ENCODE measurements at places on chromosomes 3 and 15.

GRCh38 chr3:186277268-186277909, 84.6 kb downstream of the DGKG start:
- DNase-seq: no peak

DNA sequence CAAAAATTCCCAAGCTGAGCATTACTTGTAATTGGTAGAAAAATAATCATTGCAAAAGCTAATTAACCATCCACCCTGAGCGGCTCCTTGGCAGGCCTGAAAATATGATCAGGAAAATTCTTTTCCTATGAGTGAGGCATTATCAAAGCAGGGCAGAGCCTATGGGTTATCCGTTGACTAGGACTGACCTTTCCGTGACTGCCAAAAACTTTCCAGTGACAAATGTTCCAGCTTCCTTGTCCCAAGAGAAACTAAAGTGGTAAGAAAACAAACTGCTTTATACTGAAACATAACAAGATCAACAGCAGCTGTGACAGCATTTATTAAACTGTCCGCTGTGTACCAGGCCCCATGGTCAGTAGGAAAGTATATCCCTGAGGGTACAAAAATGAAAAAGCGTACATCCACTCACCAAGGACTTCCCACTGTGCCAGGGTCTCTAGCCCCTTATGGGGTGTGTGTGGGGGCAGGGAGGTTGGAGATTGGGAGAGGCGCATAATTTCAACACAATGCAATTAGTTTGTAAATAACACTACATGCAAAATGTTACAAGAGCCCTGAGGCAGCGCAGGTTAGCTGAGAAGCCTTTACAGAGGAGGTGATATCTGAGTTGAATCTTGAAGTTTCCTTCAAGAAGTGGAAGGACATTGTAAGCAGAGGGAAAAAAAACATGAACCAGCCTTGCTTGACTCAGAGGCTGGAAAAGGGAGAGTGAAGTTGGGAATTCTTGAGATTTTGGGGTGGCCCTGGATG, 8.5 kb downstream of the LIPC start:
- no peak for DNase-seq

DNA sequence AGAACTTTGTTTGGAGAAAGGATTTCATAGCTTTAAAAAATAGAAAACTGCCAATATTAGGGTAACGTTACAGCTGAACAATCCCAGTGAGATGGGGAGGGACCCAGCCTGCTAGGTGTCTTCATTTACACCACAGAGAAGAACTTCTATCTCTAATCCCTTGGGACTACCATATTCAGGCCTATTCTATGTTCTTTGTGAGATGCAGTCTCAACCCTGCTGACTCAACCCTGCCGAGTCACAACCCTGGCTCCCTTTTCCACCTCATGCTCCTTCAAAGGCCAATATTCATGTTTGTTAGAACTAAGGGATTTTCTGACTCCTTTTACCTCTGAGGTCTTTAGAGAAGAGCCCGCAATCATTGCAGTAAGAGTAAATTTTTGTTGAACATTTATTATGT, 350.5 kb downstream of the EPHB1 start:
- DNase-seq: no peak

GRCh38 chr3:90010341-90010740, 902.9 kb downstream of the EPHA3 start:
- DNase-seq: no peak

- no peak for DNase-seq
Observed at GRCh38 chr15:59867086-59867855, 136.8 kb upstream of the FOXB1 start.

DNA sequence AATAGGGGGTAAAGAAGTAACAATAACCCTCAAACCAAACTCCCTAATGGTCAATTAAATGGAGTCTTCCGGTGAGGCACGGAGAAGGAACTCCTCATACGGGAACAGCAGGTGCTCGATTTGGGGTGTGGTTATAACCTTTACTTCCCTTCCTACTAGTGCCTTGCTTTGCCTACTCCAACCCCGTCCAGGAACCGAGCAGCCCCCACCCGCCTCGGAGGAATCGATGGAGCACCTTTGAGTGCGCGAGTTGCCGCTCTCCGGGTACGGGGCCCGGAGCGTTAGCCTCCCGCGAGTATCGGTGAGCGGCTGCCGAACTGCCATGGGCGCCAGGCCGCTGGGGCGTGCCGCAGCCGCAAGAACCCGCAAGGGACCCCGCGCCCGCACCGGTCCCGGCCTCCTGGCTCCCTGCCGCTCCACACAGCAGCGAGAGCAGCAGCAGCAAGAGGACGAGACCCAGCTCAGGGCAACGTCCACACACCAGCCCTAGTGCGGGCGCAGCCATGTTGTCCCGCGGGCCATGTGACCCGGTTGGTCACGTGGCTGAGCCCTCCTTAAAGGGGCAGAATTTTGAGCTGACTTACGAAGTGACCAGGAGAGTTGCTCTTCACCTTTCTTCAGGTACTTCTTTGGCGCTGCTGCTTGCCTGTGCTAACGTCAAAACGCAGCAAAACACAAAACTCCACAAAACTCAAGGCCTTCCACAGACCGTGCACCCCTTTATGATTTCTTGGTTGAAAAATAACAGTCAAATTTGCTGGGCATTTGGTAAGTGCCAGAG, at the start of gene SUMF1:
Gene SUMF1, minus strand, starts transcription at position 529 of the 781 bp plus-strand sequence. Its CDS starts 24 bp downstream, at position 505.
- DNase-seq: peak; percentile 89

DNA sequence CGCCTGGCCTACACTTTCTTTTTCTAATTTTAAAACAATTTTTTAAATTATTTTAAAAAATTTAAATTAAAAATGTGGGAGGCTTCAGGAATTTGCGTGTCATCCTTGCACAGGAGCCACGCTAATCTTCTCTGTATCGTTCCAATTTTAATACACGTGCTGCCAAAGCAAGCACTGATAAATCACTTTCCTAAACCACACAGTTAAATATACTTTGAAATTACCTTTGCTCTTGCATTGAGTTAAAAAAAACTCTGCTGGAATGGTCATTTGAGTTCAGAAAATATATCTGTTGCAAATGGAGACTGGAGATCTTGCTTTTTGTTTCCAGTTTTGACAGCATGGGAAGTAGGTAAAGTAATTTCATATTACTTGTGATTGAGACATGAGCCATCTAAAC, 23.6 kb downstream of the GATM start:
- no peak for DNase-seq

DNA sequence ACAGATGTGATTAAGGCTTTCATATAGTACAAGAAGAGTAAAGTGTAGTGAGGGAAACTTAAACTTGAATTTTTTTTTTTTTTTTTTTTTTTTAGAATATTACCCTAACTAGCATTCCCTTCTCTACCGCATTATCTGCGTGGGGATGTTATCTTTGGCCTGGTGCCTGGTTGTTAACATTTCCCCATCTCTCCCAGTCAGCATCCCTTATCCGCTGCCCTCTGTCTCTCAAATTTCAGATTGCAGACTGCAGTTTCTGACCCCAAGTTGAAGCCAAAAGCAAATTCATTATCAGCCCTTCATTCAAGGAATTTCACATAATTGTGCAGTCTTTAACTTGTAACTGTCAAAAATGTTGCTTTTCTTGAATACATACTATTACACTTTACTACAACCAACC, 353.0 kb downstream of the PLOD2 start:
- no peak for DNase-seq

GRCh38 chr3:120113128-120114116, 19.2 kb upstream of the GSK3B start:
- no peak for DNase-seq

DNA sequence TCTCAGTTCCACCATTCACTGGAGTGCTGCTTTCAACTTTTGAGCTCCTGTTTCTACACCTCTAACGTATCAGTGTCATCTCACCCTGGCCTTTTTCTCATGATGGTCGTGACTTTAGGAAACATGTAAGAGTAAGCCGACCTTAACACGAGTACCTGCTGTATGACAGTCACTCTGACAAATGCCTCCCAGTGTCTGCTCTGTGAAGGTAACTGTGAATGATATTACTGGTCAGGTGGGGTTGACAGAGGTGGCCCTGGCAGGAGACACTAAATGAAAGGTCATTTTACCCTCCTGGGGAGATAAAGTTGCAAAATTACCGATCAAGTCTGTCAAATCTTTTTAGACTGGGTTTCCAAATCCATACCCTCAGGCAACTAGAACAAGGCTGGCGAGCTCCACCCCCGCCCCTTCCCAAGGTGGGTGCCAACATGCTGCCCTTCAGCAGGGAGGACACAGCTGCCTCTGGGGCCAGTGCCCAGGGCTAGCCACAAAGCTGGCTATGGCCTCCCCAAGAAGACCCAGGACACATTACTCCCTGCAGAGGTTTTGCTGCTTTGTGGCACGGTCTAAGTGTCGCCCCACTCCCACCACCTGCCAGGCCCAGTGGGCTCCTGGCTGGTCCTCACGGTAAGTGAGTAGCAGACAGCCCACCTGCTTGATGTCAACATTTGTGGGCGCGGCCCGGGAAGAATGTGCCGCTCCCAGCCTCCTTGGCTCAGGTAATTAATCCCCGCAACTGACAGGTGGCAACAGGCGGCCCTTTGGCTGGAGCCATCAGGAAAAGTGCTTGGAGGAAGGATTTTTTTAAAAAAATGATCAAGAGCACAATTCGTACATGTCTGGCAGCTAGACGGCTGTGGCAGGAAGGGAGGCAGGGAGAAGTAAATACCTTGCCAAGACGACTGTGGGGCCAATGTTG, 211.8 kb downstream of the TP63 start:
- no peak for DNase-seq

DNA sequence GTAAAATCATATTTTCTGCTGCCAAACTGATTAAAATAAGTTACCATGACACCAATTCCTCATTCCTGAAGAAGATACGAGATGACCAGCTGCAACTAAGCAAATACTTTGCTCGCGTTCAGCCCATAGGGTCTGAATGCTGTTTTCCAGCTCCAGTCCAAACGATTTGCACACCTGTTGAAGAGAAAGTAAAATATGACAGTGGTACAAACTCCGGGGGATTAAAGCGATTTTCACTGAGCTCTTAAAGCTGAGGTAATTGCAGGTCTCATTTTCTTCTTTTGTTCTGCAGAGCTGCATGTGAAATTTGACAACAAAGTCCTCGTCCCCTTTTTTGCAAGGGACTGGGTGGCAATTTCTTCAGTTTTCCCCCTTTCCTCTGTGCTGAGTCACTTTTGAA, 118.4 kb downstream of the NR2F2 start:
- no peak for DNase-seq

DNA sequence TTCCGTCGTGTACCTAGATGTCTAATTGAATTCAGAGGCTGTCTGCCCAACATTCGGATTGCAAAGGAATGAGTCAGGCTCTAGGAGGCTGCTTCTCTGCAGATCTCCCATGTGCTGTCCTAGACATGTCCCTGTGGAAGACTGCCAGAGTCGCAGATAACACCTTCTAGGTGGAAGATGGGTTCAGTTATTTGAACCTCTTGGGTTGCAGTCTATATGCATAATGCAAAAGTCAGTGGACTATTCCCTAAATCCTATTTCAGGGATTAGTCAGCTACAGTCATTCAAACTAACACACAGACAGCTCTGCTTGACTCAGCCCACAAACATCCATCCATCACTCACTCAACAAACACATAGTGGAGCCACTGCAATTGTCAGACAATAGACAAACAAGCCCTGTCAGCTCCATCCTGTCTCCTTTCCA, 300.0 kb upstream of the CTNNB1 start:
- no peak for DNase-seq

GRCh38 chr3:171494457-171495109, 34.4 kb upstream of the TNIK start:
- DNase-seq: no peak

- DNase-seq: no peak
Observed at GRCh38 chr3:127371846-127372245, 84.0 kb upstream of the PRR20G start.

GRCh38 chr15:78492872-78493271, 14.5 kb upstream of the HYKK start:
- no peak for DNase-seq

- no peak for DNase-seq
Observed at GRCh38 chr3:114071786-114072185, 15.2 kb downstream of the QTRT2 start.

- DNase-seq: no peak
Observed at GRCh38 chr3:80263260-80263659, 495.5 kb upstream of the ROBO1 start.

GRCh38 chr3:169508426-169508825, 155.1 kb downstream of the MECOM start:
- no peak for DNase-seq

- DNase-seq: no peak
Observed at GRCh38 chr3:52447512-52448355, 2.8 kb upstream of the SEMA3G start.

DNA sequence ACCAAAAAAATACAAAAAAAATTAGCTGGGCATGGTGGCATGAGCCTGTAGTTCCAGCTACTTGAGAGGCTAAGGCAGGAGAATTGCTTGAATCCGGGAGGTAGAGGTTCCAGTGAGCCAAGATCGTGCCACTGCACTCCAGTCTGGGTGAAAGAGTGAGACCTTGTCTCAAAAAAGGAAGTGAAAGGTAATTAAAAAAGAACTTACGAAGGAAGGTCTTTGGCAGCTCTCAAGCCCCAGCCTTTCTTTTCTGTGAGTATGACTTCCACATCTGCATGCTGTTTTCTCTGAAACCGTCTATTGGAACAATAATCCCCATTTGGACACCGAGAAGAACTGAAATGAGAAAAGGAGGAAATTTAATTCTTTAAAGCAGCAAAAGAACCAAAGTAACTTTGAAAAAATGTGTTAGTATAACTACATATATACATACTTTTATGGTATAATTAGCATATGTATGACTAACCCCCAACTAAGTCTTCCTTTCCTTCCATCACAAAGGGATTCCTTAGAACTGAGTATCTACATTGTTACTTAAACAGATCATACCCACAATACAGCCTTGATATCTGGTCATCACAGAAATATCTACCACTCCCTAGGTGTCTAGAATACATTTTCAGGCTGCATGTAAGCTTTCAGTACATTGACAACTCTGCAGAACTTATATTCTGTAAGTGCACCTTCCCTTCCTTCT, 50.1 kb downstream of the SETD2 start:
- DNase-seq: no peak

- no peak for DNase-seq
Observed at GRCh38 chr3:82293867-82294266, 532.4 kb upstream of the GBE1 start.

DNA sequence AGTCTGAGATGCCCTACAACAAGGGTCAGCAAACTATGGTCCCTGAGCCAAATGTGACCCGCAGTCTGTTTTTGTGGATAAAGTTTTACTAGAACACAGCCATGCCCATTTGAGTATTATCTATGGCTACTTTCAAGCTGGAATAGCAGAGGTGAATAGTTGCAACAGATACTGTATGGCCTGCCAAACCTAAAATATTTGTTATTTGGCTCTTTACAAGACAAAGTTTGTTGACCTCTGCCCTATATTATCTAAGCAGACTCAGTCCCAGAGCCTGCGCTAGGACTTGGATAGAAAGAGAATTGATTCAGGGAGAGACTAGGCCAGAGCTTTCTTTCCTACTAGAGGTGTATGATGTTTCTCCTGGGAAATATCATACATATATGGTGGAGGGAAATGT, 81.7 kb upstream of the NMNAT3 start:
- no peak for DNase-seq

Measured in GM19239 (cell line).